Stimulated activated CD4-positive, alpha-beta T cell treated with anti-CD3 and anti-CD28 coated beads, Interleukin-4, amount 100 ng/mL, for 4 hours (primary cell): ENCODE measurements at places on chromosomes 5 and 9.
A peak's percentile ranks its signal among the peaks of the same experiment; 100 is the strongest.

DNA sequence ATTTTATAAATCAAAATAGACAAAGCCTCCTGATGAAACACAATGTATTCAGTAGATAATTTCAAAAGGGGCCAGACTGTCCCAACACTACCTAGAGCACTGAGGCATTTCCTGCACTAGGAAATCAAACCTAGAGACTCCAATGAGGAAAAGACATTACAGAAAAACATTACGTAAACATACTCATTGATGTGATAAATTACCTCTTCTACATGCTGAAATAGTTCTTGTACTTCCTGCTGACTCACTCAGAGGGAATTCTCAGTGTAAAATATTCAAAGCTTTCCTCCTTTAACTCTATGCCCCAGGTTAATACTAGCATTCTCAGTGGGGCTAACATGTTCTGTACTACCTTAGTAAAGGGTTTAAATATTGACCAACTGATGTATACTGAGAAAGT lies 178.0 kb downstream of the ESM1 start:
- no peak for DNase-seq

GRCh38 chr5:137236849-137237507 lies 262.1 kb downstream of the SPOCK1 start:
- DNase-seq, result no peak

DNA sequence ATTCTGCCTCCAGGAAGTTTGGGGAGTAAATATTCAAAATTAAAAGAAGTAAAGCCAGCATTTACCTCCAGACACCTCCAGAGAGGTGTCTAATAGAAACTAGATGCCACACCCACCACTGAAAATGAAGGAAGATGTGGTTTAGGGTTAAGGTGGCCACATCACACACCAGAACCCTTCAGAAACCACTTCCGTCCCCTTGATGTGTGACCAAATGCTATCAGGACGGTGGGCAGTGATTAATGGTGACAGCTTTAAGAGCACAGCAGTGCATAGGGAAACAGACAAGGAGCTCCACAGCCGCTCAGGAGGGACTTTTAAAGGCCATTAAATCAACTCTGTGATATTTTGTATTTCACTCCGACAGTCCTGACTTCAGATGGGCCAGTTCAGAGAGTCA lies 295.2 kb downstream of the BRINP1 start:
- no peak for DNase-seq

GRCh38 chr9:126945682-126946081 lies 31.1 kb downstream of the RALGPS1 start:
- DNase-seq, result no peak

DNA sequence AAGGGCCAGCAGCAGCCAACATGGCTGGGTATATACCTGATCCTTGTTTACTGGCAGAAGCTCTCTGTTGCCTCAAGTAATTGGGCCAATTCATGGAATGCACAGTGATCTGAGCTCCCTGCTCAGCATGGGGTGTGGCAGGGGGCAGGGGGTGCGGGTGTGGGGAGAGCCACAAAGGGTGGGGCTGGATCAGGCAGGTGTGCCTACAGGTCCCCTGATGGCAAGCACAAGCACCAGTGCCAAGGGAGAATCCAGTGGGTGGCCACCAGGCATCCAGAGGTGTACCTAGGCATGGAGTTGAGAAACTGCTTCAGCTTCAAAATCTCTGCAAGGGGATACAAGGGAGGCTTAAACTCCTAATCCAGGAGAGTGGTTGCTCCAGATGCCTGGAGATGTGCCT lies 235.8 kb upstream of the TLE4 start:
- no peak for DNase-seq

- DNase-seq, result no peak
Observed at GRCh38 chr9:14030375-14031059, 283.4 kb downstream of the NFIB start.

DNA sequence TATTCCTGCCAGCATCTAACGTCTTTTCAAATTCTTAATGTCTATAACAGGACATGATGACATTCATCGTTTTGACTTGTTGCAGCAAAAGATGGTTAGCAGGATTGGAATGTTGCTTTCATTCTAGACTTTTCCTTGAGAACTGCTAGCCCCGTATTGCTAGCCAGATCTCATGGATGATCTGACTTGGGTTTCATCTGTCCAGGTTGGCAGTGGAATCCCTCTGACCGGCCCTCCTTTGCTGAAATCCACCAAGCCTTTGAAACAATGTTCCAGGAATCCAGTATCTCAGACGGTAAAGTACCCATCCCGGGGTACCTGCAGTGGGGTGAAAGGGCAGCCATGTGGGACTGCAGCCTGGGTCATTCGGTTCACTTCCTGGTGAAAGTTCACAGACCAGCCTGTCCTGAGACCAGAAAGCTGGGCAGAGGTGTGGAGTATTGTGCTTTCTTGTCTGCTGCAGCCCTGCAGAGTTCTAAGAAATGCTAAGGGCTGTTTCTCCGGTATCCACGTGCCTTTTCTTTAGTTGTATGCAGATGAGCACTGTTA lies 16.7 kb downstream of the QRFP start:
- DNase-seq, result no peak

- DNase-seq, result no peak
Observed at GRCh38 chr9:1117439-1117838, 67.3 kb downstream of the DMRT2 start.

DNA sequence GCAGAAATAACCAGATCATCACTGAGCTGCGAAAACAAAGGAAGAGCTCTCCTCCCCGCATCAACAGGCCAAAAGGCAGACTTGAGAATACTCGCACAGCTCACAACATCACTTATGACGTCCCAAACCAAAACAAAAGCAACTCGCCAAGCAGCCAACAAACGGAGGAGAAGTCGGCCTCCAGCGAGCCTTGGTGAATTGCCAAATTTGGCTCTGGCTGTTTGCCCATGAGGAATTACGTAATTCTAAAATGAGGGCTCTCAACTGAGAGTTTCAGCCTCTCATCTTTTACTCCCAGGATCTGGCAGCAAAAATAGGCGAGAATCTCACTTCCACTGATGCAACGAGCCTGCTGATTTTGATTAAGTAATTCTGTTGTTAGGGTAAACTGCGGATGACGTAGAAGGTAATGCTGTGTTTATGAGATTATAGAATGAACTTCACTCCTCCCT lies 51.7 kb upstream of the SEMA6A start:
- DNase-seq, result no peak

GRCh38 chr5:157459715-157460599 lies at the start of gene NIPAL4:
NIPAL4 (plus strand) TSS chr5:157460213; CDS start chr5:157460321, 108 bp downstream.
- peak; percentile 60 for DNase-seq

- DNase-seq, result no peak
Observed at GRCh38 chr9:98255061-98255577, 330 bp downstream of the TBC1D2 start.

DNA sequence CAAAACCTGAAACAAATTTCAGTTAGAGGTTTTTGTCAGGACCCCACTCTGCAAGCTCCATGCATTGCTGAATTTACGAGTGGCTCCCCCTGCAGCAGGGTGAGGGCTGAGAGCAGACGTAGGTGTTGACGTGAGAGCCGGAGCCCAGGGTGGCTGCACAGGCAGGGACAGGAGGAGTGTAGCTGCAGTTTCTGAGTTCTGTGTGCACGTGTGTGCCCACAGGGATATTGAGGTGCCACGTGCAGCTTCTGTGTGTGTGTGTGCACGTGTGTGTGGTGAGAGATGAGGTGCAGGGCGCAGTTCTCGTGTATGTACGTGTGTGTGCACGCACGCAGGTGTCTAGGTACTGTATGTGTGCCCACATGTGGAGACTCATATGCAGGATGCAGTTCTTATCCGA lies 14.6 kb downstream of the PLEKHG4B start:
- no peak for DNase-seq

DNA sequence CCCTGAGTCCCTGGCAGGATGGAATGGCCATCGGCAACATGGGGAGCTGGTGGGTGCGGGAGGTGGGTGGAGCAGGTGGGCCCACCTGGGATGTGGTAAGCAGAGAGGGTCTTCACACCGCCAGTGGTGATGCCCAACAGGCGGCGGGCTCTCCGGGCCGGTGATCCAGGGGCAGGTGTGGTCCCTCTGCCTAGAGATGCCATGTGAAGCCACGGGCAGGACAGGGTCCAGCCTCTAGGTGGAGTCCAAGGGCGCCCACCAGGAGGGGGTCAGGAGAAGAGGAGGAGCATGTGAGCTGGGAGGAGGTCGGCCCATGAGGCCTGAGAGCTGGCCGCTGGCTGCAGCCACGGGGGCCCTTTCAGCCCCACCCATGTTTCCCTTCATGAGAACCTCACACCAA lies 221.1 kb downstream of the FANCC start:
- no peak for DNase-seq

DNA sequence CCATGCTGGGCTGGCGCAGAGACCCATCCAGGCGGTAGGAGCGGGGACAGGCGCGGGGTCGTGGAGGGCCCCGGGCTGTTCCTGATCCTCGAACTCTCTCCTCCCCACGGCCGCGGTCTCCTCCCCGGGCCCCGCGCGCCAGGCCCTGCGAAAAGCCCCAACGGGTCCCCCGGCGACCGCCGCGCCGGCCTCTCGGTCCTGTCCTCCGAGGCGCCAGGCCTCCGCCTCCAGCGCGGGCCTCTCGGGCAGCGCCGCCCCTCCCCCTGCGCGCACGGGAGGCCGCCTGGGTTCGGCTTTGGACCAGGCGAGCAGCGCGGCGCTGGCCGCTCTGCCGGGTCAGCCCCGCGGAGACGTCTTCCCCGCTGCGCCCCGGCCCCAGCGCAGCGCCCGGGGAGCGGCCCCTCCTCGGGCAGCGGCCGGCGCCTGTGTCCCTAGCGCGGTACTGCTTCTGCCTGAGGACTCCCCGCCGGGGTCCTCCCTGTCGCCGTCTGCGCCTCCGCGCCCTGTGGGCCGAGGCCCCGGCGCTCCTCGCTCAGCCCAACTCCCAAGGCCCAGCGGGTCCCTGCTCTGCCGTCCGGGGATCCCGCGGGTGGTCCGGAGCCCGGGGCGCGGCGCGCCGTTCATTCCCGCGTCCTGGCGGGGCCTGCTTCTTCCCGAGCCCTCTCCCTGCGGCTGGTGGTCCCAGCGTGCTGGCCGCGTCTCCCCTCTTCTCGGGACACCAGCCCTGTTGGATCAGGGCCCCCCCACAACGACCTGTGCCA lies 13.4 kb downstream of the COL23A1 start:
- DNase-seq, result no peak

DNA sequence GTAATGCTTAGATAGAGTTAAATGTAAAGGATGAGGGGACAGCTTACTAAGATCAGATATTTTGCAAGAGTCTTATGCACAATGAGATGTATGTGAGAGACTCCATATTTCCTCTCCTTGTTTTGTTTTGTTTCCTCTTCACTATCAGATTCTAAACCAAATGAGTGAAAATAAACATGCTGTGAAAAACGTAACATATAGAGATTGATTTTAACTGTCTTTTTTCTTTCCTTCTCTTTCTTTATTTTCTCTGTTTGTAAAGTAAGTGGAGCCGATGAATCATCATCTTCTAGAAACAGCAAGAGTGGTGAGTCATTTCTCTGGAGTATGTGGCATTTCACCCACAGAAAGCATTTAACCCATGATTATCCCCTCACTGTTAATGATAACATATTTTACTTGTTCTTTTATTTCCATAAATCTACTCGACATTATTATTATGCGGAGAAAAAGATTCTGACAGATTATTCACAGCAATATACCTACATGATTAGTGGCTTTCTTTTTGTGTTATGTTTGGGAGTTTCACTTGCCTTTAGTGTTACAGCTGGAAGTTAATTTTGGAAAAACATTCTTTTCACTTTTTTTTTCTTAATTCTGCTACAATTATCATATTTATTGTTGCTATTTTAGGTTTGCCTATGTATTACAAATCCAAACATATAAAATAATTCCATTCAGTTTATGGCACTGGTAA lies 2.1 kb upstream of the ANXA1 start:
- no peak for DNase-seq

DNA sequence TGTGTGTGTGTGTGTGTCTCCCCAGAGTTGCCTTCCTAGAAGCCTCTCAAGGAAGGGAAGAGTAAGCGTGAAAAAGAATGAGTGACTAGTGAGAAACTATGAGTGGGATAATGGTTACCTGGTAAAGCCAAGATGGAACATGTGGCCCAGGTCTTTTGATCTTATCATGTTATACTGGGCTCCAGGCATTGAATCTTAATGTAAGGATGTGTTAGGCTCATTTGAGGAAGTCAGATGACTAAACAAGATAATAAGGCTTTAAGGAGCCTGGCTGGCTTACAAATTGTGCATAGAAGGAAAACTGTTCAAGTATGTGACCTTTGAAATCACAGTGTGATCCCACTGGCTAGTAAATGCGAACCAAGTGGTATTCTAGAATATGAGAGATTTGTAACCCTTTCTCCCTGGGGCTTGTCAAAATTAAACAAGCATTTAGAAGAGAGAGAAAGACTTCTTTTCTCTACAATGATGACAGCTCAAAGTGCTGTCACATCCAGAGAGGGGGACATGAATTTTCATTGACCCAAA lies 29.9 kb upstream of the HMHB1 start:
- no peak for DNase-seq

- DNase-seq, result no peak
Observed at GRCh38 chr9:31135567-31135966, 1248.9 kb upstream of the ACO1 start.

DNA sequence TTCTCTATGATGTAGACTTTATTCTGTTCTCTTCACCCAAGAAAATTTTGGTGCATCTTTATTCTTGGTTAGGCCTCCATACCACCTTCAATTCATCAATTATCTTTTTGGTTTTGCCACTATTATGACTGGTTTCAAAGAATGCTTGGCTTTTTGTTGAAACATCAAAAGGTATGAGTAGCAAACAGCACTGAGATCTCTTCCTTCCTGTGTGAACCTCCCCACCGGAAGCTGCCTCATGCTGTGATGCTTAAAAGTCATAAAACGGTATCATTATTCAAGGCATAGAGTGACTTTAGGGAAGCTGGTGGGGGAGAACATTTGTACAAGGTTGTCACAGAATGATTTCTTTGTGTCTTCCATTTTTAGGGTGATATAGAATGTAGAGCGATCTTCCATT lies 70.6 kb downstream of the IQGAP2 start:
- peak; percentile 43 for DNase-seq

DNA sequence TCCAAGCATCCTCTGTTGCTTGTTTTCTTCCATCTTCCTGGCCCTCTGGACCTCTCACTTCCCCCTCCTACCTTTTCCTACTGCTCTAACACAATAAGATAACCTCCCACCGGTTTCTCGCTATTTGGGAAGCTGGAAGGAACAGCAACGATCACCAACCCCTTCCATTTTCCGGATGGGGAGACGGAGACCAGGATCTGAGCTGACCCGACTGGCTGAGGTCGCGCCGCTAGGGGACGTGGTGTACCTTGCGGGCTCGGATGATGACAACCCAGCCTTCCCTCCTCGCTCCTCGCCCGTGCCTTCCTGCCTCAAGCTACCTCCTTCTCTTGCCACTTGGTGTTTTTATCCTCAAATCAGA lies 1.9 kb downstream of the LPAR1 start:
- no peak for DNase-seq

DNA sequence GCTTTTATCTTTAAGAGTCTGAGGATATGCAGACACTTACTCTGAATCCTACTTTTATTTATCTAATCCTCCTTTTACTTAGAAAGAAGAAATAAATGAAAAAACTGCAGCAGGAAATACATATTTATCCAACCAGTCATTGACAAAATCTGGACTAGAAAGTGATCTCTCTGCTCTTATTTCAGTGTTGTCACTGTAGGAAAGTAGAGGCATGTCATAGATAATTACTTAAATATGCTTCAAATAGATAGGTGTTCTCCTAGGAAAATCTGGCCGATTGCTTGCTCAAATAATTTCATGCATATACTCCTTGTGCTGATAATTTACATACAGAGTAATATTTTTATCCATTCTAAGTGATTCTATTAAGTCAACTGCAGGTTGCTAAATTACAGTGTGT lies 2001.9 kb upstream of the C9orf72 start:
- no peak for DNase-seq

- DNase-seq, result no peak
Observed at GRCh38 chr9:70263421-70263820, 4.6 kb downstream of the SMC5 start.
